ENCODE measurements at places on chromosomes 13 and 19.

DNA sequence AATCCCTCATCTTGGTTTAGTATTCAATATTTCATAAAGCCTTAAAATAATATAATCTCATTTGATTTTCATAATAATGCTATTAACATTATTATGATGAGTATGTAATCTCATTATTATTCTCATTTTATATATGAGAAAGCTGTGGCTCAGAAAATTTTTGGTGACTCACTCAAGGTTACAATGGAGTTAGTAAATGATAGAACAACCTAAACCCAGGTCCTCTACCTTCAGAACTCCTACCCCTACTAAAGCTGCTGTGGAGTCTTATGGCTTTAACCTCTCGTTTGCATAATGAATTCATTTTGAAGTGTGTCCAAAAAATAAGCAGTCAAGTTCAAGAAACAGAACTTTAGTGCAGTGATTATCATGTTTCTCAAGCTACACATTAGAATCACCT, 226.3 kb downstream of the TBC1D4 start:
- DNase-seq: no peak

DNA sequence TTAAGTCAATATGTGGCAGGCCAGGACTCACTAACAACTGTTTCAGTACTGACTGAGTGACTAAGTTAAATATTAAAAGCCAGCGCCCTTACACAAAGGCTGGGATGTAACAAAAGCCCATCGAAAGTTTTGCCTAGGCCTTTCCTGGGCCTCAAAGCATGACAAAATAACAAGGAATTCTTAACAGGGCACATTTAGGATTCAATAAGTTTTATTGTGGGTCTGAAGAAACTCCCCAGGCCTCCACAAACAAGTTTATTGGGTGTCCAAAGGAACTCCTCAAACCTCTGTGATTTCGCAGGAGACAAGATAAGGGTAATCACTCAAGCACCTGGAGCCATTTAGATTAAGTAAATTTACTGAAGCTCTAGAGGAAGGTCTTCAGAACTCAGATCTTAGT, 130.7 kb upstream of the SGCG start:
- no peak for DNase-seq

DNA sequence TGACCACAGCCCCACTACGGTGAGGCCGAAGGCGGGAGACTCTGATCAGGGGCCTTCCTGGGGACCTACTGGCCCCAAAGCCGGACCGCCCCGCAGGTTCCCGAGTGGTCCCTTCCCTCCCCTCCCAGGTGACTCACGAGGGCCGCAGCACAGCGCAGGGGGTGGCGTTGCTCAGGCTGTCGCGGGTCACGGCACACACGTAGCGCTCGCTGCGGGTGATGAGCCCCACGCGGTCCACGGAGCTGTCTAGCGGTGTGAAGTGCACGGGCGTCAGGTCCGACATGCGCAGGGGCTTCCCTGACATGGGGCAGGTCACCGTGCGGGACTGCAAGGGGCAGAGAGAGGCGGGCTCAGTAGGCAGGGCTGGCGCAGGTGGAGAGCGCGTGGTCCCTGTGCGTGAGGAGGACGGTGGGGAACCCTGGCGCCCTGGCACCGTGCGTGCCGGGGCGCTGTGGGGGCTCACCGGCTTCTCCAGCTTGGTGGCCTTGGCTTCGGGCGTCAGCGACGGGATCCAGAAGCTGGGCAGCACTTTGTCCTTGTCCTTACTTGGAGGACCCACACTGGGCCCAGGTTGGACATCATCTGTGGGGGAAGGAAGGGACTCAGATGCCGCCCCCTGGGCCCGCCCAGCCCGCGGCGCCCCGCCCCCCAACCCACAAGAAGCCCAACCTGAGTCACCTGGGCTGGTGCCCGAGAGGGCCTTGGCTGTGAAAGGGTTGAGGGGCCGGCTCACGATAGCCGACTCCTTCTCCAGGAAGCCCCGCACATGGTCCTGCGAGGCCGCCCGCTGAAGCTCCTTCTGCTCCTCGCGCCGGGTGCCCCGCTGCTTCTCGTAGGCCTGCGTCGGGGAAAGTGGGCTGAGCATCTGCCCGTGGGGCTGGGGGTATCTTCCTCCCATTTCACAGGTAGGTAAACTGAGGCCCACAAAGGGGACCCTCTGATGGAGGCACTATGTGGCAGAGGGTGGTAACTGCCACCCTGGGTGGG, 23.7 kb downstream of the NOSIP start:
- no peak for DNase-seq

- no peak for DNase-seq
These were observed 960 bp downstream of the PPFIA3 start for GRCh38 chr19:49120325-49120683.

DNA sequence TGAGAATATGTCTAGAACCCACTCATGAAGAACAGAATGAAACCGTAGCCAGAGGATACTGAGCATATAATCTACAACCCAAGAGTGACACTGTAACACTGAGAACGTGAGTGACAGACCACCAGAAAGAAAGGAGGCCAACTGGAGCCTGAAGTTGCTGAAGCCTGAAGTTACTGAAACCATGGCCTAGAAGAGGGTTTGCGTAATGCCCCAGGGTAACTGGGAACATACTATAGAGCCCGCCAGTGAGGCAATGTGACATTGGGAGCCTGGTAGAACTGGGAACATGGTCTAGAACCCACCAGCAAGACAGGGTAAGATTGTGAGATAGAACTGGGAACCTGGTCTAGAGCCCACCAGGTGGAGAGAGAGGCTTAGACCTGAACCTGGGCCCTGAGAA, 15.5 kb upstream of the TNFSF14 start:
- no peak for DNase-seq

GRCh38 chr19:435707-436412, 25.0 kb downstream of the SHC2 start:
- no peak for DNase-seq

DNA sequence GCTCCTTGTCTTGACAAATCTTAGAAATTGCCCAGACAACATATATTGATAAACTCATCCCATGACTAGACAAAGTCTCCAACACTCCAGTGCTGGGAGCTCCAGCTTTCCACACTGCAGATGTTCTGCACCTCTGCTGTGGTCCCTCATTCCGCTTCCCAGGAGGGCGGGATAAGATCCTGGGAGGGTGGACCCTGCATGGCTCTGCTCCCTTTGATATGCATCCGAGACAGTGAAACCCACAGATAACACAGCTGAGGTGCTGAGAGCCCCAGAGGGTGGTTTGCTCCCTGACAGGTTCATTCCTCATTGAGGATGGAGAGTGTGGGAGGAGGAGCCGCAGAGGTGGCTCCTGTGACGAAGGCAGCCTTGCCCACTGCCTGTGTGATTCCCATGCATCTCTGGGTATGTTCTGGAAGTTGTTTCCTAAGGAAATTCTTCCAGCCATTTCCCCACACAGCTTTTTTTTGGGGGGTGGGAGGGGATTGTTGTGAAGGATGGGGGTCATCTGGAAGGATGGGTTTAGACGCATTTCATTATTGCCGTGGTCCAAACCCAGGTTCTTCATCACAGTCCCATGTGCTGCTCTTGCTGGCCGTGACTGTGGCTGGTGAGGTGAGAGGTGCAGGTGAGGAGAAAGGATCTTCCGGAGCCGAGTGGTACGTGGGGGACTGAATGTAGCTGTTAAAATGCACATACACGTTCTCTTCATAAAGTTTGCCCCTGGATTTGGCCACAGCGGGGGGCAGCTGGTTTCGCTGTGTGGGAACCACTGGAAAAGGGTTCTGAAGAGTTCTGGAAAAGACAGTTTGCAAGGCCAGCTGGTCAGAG, 46.4 kb downstream of the SLC7A9 start:
- no peak for DNase-seq
